ENCODE measurements at places on chromosomes 16 and 17. TPM values are rescaled to one million over a fixed set of nuclear protein-coding genes. Genes with fewer than 3 reads are reported as not detected.

The NPIPA3 gene
- total RNA-seq: 0.73 TPM

The KCNG4 gene
- not detected for total RNA-seq

The MYO15A gene
- total RNA-seq: 0.18 TPM

The CCL8 gene
- not detected for total RNA-seq

The CCL1 gene
- not detected for total RNA-seq

The OR1A1 gene
- total RNA-seq: not detected

The PRSS21 gene
- not detected for total RNA-seq

The FAM171A2 gene
- total RNA-seq: 28.9 TPM

The XYLT1 gene
- total RNA-seq: 6.0 TPM

Data from glomerular endothelial cell (primary cell).